ENCODE measurements at places on chromosomes 6 and 20.

DNA sequence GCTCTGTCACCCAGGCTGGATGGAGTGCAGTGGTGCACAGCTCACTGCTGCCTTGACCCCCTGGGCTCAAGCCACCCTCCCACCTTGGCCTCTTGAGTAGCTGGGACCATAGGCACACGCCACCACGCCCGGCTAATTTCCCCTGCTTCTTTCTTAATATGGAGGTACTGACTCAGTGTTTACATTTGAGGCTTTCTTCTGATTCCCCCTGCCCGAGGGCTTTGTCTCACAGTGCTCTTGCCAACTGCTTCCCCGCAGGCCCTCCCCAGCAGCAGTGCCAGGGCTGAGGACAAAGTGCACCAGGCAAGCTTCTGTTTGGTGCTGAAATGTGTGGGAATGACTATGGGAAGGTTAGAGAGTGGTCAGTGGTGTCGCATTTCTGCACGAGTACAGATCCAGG is 34.8 kb downstream of the NR2E1 start:
- DNase-seq, result no peak

DNA sequence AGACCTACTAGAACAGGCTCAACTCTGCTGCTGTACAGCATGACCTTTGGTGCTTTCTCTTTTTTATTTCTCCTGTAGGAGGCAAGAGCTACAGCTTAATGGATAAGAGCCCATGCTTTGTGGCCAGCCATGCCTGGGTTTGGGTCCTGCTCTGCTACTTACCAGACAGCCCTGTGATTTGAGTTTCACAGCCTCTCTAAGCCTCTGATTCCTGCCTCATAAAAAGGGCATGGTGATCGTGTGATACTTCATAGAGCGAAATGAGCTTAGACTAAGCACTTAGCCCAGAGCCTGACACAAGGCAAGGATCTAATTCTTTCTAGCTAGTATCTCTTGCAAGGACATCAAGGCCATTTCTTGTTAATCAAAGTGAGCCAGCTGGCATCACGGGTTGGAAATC is 19.3 kb upstream of the PDE7B start:
- DNase-seq, result no peak

GRCh38 chr6:166285233-166285632 is 23.0 kb downstream of the PRR18 start:
- no peak for DNase-seq

GRCh38 chr6:168121303-168121665 is 42.3 kb upstream of the FRMD1 start:
- peak; percentile 59 for DNase-seq

- no peak for DNase-seq
Observed at GRCh38 chr6:51015394-51015793, 196.7 kb downstream of the TFAP2B start.

DNA sequence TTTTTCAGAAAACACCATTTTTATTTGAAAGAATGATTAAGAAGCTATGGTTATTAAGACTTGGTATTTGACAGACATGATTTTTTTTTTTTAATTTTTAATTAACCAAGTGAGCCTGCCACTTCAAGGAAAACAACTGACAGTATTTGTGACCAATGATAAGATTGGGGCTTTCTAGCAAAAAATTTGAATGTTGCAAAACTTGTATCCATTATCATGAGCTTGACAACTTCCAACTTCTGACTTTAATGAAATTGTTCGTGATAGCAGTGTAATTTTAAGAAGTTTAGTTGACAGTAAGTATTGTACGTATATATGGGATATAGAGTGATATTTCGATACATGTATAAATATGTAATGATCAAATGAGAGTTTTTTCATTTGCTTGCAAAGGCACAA is 21.6 kb upstream of the POM121L2 start:
- no peak for DNase-seq

All from aorta (tissue), 5 donors.